Inflammatory macrophage treated with lipopolysaccharide for 4 hours (primary cell): ENCODE measurements at places on chromosomes 2 and 18.

GRCh38 chr2:219803294-219803693 lies 175.9 kb downstream of the SLC4A3 start:
- no peak for DNase-seq

DNA sequence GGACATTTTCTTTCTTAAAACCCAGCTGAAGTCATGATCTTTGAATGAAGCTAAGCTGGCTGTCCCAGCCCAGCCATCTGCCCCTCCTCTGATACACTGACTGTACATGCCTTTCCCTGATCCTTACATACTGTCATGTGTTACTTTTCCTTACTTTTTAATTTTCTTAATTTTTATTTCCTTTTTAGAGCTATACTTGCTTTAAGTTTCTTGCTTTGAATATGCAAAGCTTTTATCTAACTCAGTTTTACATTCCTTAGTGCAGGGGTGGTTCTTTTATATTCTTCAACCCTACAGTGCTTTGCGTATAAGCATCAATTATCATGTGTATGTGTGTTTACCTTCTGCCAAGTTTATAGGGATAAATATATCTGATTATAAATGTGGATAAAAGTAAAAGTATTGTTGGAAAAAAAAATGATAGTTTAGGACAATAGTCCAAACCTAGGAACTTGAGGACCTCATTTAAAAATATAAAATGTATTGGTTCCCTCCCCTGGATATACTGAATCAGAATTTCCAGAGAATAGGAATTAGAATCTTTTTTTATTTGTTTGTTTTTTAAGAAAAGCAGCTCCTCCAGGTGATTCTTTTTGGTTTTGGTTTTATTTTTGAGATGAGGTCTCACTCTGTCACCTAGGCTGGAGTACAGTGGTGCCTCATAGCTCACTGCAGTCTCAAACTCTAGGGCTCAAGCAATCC lies 17.8 kb downstream of the DDX1 start:
- DNase-seq: no peak

DNA sequence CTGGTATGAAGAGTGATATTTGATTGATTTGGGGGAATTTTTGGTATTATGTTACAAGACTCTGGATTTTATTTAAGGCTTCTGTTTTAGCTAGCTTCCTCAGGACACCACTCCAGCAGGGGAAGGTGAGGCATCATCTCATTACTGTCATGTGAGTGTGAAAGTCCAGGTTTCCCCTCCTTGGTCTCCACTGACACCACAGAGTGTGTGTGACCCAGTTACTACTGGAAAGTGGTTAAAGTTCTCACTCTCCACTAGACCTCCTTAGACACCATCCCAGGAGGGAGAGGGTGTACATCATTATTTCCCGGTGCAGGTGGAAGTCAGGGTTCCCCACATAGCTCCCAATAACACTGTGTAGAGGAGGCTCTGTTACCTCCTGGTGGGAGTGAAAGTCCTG lies 35.8 kb upstream of the EPG5 start:
- no peak for DNase-seq

DNA sequence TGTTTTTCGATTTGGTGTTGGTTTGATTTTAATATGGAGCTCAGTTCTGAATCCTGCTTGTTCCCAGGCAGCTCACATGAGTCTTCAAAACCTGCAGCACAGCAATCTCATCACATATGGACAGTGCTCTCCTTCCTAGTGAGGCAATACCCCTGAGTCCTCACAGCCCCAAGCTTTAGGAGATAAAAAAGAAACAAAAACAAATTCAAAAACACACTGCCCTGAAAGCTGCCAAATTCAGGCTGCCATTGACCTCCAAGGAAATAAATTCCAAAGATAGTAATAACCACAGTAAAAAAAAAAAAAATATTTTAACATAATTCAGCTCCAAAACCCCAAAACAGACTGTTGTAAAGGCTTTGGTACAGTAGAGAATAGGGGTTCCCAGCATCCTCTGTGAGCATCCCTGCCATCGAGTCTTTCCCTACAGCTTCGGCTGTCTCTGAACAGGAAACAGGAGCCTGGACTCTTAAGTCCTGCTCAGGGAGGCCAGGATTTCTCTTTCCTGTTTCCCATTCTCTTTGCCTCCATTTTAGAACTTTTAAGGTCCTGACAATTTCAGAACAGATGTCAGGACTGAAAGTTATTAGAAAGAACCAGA lies 14.7 kb upstream of the SP3 start:
- DNase-seq: no peak

DNA sequence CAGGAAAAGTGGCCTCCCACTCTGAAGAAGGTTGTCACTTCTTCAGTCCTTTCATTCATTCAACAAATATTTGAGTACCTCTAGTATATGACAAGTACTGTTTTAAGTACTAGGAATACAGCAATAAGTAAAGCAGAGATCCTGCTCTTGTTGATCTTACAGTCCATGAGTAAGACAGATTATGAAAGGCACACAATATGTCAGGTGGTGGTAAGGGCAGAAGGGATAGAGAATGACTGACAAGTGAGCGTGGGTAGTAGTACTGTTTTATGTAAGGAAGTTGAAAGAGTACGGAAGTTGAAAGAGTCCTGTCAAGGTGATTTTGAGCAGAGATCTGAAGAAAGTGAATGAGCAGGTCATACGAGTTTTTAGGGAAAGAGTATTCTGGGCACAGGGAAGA lies 111.3 kb downstream of the GALNT1 start:
- DNase-seq: peak; percentile 4

DNA sequence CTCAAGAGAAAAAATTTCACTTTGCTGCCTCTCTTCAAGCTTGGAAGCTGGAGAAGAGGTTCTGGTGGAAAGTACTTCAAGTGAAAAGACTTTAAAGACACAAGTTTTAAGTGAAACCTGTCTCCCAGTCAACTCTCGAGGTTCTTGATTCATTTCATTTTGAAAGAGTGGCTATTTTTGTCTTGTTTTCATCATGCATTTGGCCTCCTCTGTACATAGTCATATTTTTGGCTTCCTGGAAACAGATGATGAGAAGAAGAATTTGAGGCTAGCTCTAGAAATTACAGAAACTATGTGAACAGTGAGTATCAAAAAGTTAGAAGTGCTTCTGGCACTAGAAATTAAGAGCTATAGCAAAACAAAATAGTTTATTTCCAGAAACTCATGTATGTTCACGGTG lies 124.8 kb downstream of the DTNA start:
- no peak for DNase-seq

DNA sequence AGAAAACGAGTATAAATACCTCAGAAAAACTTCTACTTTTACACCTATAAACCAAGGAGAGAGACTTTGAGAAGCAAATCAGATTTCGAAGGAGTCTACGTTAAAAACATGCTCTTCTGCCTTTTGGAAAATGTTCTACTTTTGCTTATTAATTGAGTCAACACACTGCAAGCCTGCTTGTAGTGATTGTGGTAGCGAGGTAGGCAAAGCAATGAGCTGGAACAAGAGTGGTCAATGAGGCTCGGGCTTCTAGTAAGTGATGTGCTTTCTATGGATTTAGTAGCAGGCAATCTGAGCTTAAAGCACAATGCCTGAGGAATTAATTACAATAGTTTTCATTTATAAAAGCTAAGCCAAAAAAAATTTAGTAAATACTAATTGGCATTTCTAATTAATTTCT lies 103.4 kb upstream of the TFCP2L1 start:
- DNase-seq: no peak

- DNase-seq: no peak
Observed at GRCh38 chr2:7792031-7792651, 874.9 kb downstream of the RNF144A start.

GRCh38 chr2:231601356-231602229 lies 8.9 kb downstream of the TEX44 start:
- peak; percentile 82 for DNase-seq

DNA sequence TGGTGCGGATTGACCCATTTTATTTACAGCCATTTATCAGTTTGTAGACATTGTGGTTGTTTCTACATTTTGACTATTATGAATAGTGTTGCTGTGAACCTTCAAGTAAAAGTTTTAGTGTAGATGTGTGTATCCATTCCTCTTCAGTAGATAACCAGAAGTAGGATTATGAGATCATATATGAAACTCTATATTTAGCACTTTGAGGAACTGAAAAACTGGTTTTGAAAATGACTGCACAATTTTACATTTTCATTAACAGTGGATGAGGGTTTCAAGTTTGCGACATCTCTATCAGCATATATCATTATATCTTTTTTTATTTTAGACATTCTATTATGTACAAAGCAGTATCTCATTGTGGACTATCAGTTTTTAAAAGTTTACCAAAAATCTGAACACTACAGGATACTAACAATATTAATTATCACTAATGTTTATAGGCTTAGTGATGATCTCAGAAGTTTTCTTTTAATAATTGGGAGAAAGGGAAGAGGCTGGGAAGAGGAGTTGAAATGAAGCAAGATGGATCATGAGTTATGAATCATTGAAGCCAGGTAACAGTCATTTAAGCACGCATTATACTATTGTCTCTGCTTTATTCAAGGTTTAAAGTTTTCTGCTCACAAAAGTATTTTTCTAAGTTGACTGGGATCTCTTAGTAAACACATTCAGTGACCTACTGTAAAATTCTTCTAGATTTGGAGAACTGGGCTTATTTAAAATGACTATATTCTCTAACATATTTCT lies 329.0 kb upstream of the LRATD1 start:
- peak; percentile 4 for DNase-seq

GRCh38 chr2:173513107-173513727 lies 158.5 kb downstream of the CDCA7 start:
- DNase-seq: no peak

DNA sequence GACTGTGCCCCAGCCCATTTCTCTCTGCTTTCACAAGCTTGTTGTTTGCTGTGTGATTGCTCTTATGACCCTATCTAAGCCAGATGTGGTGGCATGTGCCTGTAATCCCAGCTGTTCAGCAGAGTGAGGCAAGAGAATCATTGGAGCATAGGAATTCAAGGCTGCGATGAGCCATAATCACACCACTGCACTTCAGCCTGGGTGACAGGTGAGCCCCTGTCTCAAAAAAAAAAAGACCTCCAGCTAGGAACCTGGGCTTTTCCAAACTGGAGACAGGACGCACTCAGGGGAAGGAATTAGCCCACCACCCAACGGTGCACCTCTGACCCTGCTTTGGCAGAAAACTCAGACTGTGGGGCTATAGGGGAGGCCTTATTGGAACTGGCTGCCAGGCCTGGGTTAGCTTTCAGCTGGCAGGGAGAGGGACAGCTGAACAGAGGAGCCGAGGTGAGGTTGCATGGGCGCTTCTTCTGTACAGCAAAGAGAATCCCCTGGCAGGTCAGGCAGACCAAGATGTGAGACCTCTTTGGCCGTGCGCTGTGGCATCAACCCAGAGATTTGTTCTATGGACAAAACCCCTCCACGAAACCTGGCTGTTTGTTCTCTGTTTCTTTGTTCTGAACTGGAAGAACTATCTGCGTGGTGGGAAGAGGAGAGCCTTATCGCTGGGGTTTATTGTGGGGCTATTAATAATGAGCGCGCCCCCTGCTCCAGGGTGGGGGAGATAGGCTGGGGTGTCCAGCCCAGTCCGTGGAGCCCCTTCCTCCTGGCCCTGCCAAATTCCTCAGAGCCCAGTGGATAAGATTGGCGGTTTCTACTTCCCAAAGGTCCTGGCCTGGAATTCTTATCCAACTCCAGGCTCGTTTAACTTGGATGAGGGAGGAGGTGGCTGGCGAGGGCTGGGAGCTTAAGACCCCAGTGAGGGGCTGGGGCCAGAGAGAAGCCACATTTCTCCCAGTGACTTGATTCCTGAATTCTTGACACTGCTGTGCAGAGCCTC lies 38.8 kb upstream of the SMAD7 start:
- no peak for DNase-seq

GRCh38 chr18:62759704-62760402 lies 44.5 kb downstream of the PHLPP1 start:
- no peak for DNase-seq

DNA sequence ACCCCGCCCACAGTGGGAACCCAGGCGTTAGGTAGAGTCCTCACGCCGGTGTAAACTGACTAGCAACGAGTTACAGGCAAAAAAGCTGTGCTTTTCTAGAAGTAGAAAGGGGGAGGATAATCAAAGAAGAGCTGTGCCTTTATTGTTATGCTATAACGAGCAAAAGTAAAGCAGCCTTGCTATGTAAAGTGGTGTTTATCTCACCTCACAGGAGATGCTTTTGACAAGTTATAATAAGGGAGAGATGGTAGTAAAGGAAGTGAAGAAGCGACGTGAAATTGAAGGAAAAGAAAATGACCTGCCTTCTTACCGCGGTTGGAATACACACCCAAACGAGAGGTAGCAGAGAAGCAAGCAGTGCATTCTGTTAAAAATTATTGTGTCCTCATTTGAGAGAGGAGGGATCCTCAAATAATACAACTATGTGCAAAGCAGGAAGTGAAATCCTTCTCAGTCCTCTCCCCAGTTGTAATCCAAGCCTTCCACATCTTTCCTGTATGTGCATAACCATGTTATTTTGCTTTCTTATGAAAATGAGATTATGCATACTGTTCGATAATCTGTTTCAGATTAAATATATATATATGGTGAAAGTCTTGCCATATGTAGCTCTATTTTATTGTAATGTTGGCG lies 962 bp downstream of the TANK start:
- DNase-seq: peak; percentile 53

DNA sequence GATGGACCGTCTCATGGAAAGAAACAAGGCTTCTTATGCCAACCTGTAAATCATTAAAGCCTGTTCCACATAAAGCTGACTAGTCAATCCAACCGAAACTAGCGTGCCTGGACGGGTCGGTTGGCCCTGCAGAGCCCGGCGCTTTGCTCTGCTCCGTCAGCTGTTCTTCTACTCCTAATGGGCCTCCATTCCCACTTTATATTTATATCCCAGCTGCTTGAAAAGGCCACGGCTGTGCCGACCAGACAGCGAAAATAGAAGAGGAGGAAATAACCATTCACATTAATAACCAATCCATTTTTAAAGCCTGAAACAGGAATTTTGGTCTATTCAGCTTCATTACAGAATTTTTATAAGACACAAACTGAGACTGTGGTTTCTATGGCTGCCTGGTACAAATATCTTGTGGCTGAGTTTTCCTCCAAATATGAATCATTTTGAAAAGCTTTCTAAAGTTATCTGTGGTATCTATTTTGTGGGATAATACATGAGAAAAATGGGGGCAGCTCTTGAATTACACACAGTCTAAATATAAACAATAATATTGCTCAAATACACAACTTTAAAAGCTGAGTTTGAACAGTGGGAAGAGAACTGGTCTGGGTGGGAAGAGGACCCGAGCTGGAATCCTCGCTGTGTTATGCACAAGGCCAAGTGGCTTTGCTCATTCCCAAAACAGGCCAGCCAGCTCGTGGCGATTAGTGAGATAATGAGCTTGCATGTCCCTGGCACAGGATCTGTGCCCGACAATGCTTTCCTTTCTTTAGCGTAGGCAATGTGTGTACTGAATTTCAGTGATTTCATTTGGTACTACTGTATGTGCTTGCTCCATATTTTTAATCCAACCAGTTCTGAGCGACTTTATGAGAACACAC lies 10.5 kb upstream of the FAM124B start:
- DNase-seq: no peak

- DNase-seq: peak; percentile 0
Observed at GRCh38 chr2:216575465-216575864, 57.8 kb upstream of the IGFBP2 start.

DNA sequence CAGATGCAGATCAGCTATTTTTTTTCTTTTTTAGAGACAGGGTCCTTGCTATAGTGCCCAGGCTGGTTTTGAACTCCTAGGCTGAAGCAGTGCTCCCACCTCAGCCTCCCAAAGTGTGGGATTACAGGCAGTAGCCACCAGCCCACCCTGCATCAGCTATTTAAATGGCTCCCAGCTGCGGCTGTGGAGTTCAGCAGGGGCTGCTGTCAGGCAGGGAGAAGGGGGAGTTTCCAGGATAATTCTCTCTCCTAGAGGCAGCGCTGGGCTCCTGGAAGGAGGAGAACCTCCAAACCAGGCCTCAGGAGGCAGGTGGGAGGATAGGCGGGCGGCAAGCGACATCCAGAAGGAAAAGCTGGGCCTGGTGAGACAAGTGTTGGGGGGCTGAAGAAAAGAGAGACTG lies 65.7 kb downstream of the ACTR2 start:
- no peak for DNase-seq

GRCh38 chr2:23426263-23426905 lies 41.4 kb downstream of the KLHL29 start:
- no peak for DNase-seq
